ENCODE measurements at places on chromosomes 2 and 18.

DNA sequence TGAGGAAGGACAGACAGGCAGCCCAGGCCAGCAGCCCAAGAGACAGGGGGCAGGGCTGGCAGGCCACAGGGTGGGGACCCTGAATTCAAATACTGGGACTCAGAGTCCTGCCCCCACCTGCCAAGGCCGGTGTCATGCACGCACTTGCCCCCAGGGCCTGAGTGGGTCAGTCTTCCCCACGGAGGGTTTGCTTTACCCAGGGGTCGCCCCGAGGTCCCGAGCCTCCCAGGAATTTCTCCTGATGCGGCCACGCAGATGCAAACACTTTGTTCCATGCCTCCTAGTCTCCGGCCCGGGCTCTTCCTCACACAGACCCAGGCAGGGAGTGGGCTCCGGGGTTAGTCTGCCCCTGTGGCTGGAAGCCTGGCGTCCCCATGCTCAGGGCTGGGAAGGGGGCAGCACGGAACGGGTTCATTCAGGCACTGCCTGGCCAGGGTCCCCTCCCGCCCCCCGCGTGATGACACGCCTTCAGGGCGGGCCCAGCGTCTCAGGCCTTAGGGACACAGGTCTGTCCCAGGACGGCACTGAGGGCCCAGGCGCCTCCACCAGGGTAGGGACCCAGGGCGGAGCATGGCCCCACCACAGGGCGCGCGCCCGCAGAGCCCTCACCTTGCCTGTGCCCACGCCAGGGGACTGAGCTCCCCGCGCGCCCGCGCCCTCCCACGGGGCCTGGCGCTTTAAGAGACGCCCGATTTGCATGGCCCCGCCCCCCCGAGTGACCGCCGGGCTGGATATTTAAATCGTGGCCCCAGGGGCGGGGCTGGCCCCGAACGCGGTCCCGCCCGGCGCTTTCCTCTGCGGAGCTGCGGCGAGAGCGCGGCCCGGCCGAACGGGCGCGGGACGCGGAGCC, at the start of gene SNED1:
SNED1 (plus strand) TSS at position 763 of the 850 bp plus-strand sequence. CDS start 220 bp downstream, outside the sequence.
- peak; percentile 86 for DNase-seq

DNA sequence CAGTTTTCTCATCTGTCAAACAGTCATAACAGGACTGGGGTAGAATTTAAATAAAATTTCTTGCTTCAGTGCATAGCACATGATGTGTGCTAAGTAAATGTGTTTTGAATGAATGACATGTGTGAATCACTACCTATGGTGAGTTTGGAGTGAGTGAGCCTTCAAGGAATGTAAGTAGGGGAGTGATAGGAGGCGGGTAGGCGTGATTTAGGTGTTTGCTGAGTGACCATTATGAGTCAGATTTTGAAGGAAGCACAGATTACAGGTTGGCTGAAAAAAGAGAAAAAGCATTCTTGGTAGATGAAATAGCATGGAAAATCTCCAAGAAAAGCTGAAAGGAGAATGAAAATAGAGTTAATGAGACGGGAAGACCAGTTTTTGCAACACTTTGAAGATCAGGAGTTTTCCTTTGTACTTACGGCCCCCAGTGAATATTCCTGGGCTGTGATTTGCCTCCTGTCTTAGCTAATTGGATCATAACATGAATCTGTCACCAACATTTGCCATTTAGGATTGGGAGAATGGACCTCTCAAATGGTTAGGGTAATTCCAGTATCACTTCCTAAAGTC, 136.9 kb upstream of the GATA6 start:
- no peak for DNase-seq

DNA sequence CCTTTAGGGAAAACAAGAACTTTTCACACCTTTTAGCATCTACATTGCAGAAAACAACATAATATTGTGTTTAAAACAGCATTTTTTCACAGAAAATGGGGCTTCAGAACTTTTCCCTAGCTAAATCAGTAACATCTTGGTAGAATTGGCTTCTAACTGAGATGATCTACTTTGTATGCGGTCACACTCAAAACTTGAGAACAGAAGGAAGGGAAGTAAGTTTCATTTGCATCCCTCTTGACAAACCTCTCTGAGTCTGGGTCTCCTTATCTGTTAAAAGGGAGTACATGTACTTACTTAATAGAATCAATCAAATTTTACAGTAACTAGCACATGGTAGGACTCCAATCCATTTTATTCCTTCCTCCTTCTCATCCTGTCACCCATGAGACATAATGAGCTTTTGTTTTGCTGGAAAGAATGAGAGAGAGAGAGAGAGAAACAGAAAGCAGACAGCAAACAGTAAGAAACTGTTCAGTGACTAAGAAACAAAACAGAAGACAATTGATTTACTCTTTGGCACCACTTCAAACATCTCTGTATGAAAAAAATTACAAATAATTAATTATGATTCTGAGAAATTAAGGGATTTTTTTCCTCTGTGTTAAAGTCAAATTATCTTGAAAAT, 387.3 kb downstream of the SATB2 start:
- DNase-seq: no peak

DNA sequence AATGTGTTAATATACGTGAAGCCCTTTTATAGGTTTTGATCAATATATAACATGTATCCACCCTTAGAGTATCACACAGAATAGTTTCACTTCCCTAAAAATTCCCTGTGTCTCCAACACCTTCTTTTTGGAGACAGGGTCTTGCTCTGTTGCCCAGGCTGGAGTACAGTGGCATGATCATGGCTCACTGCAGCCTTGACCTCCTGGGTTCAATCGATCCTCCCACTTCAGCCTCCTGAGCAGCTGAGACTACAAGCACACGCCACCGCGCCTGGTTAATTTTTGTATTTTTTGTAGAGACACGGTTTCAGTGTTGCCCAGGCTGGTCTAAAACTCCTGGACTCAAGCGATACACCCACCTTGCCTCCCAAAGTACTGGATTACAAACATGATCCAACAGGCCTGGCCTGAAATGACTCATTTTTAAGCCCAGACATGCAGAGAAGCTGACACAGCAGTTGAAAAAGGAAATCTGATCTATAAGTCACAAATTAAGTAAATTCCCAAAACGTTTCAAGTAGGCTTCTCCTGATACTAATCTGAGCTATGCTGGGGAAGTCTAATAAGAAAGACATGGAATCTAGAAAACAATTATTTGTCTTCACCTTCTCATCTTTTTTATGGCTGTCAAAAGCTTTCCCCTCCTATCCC, 2.9 kb downstream of the DUSP11 start:
- no peak for DNase-seq

DNA sequence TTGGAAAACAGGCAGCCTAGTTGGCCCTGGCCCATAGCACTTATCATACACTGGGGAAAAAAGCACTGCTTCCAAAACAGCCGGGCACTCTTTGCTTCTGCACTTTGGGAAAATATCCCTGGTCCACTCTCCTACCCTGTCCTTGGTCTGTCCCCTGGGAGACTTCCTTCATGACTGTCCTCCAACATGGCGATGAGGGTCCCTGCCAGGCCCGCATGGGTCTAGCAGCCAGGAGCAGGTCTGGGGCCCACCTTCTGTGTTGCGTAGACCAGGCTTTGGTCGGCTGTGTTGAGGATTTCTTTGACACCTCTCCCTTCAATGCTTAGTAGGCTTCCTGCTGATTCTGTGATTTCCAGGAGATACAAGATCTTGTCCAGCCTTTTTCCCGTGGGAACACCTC, 12.2 kb downstream of the KCNF1 start:
- DNase-seq: no peak

- peak; percentile 48 for DNase-seq
Observed at GRCh38 chr18:24860978-24861680, 400.7 kb downstream of the HRH4 start.
